Left colon (tissue), 2 donors: ENCODE measurements at places on chromosomes 13 and 19.

DNA sequence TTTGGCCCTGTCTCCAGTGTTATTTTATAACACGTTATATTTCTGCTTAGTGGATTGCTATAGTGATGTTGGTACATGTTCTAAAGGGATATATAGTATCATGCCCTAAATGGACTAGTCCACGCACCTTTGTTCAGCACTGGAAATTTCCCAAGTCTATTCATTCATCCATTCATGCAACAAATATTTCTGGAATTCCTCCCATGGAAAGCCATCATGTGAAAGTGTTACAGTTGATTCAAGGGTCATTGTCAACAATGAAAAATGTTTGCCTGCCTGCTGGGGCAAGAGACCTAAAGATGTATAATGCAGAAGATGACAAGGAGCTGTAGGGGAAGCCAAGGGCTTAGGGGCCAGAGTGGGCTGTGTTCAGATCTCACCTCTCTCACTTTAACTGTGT, 10.8 kb upstream of the HSPH1 start:
- DNase-seq = no peak

DNA sequence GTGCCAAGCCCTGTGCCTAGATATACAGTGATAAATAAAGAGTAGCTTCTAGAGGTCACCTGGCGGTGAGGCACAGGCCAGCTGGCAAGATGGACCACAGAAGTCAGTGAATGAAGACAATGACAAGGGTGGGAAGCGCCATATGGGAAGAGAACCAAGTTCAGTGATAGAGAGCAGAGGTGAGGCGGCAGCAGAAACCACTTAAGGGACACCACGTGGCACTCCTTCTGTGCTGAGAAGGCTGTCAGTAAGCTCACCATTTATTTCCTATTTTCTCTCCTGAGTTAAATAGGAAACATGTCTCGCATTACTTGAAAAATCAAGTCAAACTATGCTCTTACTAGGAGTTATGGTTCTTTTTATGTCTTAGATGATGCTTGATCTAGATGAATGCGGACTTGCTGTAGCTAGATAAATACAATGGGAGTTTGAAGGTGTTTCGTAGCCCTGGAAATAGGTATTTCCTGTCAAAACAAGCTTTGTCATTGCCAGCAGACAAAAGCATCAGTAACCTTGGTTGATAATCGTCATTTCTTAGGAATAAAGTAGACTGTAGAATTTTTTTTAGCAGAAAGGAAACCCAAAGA, 17.8 kb downstream of the ALOX5AP start:
- DNase-seq = no peak

GRCh38 chr19:33921165-33921564, 124.5 kb downstream of the KCTD15 start:
- DNase-seq = no peak

DNA sequence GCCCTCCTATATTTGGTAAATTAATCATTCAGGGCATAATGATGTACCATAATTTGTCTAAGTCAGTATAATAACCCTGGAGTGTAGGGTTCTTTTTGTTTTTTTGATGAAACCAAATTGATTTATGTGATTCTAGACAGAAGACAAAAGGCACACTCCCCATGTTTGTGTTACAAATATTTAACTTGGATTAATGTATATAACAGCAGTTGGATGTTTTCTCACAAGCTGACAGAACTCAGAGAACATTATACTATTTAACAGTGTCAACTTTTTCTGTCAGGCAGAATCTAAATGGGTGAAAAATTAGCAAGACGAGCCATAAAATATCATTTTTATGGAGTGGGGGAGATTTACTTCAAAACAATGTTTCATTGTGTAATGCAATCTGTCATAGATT, 15.2 kb downstream of the CBY2 start:
- no peak for DNase-seq

- DNase-seq = no peak
Measured at GRCh38 chr19:17411801-17412200, 6.4 kb upstream of the BST2 start.

- DNase-seq = no peak
Measured at GRCh38 chr13:106243011-106243565, 292.4 kb downstream of the EFNB2 start.

GRCh38 chr19:8149261-8150094, at the start of gene FBN3:
Gene FBN3, minus strand, starts transcription at chr19:8149592. Its CDS starts 2,112 bp downstream, at chr19:8147480.
- no peak for DNase-seq

DNA sequence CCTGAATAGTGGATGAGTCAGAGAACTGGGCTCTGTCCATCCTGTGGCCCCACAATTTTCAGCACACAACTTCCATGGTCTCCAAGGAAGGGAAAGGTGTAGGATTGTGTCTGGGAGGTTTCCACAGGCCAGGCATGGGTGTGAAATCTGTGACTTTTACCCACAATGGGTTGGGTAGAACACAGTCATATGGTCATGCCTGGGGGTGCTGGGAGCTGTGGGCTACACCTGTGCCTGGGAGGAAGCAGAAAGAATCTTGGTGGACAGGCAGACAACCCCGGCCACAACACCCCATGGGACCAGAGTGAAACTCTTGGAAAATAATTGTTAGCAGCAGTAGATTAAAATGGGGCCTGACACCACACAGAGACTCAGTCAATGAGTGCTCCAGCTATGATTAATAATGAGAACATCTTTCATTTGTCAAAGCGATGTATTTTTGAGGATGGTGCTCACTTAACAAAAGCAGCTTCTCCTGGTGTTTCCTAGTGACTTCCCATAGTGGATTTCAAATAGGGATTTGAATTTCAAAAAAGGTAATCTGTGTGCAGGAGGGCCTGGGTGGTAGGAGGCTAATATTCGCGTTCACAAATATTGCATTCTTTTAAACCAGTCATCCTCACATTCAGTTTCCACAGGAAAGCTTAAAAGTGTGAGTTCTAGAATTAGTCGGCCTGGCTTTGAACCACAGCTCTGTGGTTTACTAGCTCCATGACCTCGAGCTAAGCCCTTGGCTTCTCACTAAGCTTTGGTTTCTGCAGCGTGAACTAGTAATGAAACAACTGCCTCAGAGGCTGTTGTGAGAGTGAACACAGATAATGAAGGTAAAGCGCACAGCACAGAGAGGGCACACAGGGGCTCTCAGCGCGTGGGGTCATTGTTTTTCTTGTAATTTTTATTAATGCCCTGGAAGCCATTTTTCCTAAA, 89.3 kb upstream of the UQCRFS1 start:
- DNase-seq = no peak

GRCh38 chr13:41053384-41053826, 7.9 kb upstream of the WBP4 start:
- DNase-seq = no peak

DNA sequence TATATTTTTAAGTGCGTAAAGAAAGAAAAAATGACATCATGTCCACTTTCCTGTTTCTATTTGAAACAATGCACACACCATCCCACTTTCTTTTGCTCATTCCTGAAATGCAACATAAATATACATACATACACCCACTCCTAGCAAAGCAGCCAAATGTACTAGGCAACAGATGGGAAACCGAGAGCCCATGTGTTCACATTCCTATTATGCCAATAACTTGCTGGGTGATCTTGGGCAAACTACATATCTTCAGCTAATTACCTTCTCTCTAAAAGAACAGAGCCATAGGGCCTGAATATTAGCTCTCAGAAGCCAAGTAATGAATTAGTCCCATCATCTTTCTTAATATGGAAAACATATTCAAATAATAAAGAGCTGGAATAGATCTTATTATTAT, 610.6 kb upstream of the ATXN8OS start:
- no peak for DNase-seq

DNA sequence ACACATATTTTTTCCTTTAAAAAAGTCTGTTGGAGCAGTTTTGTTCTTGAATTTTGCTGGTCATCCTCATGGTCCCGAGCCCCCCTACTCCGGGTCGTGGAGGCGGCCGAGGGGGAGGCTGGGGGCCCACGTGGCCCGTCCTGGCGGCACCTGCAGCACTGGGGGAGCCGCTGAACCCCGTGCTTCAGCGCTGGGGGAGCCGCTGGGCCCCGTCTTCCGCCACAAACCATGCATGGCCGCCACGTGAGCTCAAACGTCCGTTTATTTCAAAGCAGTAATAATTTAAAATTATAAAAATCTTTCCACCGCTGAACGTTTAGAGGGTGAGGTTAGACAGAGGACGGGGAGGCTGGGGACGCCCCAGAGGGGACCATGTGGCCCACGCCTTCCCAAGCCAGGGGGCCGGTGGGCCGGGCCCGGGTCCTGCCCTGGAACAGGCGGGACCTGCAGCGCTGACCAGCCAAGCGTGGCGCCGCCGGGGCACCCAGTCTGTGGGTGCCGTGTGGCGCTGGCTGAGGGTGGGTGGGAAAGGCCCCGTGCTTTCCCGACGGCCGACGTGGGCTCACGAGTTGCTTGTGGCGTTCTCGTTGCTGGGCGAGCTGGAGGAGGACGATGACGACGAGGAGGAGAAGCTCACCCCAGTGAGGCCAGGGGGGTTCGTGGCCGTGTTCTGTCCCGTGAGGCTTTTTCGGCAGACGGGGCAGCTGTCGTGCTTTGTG, 8.0 kb downstream of the FGF22 start:
- DNase-seq = no peak

DNA sequence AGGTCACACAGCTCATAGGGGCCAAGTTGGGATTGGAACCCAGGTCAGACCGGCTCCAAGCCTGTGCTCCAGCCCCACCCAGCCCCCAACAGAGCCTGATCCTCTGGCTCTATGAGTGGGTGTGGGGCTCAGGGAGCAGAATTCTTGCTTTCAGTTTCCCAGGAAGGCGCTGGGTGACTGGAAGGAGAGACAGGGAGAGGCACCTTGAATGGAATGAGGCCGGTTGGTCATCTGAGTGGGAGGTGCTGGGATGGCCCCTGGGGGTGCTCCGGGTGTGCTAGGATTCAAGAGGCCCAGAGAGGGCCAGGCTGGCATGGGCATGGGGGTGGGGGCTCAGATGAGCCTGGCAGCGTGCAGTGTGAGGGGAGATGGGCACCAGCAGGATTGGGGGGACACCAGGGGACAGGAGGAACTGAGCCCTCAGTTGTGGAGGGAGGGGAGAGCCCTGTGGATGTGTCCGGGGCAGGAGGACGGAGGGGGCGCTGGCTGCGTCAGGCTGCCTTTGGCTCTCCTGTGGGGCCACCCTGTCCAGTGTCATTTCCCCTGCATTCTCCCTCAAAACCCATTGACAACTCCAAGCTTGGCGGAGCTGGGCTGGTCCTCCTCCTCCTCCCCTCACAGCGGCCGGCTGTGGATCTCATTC, 31.2 kb upstream of the ANKRD10 start:
- DNase-seq = no peak

DNA sequence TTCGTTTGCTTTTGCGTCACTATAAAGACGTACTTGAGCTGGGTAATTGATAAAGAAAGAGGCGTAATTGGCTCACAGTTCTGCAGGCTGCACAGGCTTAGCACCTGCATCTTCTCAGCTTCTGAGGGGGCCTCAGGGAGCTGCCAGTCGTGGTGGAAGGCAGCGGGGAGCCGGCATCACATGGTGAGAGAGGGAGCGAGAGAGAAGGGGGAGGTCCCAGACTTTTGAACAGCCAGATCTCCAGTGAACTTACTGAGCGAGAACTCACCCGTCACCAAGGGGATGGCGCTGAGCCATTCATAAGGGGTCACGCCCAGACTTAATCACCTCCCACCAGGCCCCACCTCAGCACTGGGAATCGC, 58.7 kb upstream of the F7 start:
- DNase-seq = no peak

GRCh38 chr19:35293808-35294207, 1.8 kb downstream of the MAG start:
- no peak for DNase-seq

GRCh38 chr13:85833921-85834320, 34.7 kb upstream of the SLITRK6 start:
- DNase-seq = no peak

- peak; percentile 84 for DNase-seq
Measured at GRCh38 chr19:34345947-34346351, 19.0 kb upstream of the GPI start.

DNA sequence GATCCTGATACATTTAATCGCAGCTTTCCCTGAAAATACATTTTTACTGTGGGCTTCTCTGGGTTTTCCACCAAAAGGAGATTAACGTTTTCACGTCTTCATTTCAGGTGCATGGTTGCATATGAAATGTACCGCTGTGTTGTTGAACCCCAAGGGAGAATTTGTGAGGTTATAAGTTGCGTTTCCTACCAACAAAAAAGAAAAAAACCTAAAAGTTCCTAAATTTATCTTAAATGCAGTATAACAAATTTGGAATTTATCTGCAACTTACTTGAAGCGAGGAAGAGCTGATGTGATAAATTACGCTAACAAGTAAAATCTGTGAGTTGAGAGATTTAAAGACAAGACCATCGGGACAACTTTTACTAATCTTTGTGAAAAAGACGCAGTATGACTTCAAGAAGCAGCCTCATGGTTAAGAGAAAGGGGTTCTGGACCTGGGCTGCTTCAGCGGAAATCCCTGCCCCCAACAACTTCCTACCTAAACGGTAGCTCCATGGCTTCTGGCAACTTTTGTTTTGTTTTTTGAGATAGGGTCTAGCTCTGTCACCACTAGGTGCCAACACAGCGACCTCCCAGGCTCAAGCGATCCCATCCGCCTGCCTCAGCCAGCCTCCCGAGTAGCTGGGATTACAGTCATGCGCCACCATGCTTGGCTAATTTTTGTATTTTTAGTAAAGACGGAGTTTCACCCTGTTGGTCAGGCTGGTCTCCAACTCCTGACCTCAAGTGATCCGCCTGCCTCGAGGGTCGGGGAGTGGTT, 958 bp upstream of the OBI1 start:
- DNase-seq = no peak

DNA sequence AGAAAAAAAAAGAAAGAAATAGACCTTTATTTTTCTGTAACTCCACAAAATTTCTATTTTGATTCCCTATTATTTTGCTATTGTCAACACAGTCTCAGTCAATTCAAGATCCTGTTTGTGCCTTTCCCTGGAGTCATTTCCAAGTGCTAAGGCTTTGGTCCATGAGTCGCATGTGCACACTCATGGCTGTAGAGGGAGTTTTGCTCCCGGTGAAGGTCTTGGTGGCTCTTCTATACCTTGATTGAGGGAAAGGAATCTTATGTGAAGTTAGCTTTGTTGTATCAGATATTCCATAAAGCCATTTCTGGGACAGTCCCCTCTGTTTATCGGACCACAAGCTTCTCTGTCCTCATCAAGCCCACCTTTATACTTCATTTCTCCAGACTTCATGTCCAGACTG, 58.7 kb upstream of the ALOX5AP start:
- no peak for DNase-seq

- DNase-seq = no peak
Measured at GRCh38 chr13:46675016-46675415, 121.9 kb downstream of the ESD start.

GRCh38 chr13:40697711-40698110, 31.3 kb upstream of the FOXO1 start:
- DNase-seq = no peak

DNA sequence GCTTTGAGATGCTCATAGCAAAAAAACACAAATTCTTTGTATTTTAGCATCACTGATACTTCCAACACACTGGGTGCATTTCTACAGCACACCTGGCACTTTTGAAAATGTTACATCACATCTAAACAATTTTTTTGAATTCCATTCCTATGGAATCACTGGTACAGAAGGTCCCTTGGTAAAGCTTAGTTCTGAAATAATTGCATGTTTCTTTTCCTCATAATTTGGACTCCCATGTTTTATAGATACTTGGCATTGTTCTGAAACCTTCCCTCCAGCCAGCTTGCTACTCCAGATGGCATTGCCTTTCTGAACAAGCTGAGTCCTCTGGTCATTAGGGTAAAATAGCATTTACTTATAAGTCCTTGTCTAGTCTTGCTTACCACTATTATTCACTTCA, 481.3 kb upstream of the GPC6 start:
- DNase-seq = no peak

- no peak for DNase-seq
Measured at GRCh38 chr19:53130506-53130905, 2.2 kb downstream of the ZNF415 start.
